HTR-8/SVneo (cell line): ENCODE measurements at places on chromosomes 1 and 21.
A peak's percentile ranks its signal among the peaks of the same experiment; 100 is the strongest.

DNA sequence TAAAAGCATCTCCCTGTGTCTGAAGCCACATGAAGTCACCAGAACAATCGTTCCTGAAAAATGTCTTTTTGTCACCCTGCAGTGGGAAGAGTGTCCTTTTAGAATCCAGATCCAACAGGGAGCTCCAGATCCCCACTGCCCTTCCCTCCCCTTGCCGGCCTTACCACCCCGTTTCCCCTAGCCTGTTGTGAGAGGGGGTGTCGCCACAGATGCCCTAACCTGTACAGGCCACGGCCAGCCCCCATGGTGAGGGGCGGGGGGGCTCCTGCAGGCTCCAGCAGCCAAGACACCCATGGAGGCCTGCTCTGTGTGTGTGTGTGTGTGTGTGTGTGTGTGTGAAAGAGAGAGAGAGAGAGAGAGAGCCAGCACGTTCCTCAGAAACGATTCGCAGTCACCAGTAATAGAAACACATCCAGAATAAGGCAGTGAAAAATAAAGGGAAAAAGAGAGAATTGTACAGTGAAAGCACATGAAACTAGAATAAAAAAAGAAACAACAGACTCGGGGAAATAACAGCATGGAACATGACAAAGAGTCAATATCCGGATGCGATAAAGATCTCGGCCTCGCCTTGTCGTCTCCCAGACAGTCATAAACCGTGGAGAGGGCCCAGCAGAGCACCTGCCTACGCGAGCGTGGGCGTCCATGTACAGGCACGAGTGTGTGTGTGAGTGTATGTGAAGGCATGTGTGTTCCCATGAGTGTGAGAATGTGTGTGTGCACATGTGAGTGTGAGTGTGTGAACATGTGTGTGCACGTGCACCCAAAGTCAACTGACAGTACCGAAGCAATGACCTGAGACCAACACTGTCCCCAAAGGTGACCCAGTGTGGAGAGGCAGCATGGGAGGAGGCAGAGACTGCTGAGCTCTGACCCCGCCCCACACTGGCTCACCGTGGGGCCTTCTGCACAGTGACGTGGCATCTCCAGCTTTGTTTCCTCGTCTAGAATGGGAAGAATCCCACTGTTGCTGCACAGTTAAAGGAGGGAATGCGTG is 303.8 kb downstream of the NPHP4 start:
- DNase-seq, result no peak

DNA sequence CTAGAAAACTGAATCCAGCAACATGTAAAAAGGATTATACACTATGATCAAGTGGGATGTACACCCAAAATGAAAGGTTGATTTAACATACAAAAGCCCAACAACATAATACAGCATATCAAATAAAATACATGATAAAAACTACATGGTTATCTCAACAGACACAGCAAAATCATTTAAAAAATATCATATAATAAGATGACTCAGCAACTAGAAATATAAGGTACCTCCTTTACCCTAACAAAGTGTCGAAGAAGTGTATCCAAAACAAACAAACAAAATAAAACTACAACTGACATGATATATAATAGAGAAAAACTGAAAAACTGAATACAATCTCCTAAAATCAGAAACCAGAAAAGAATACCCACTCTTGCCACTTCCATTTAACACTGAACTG is 969.1 kb downstream of the AMY1C start:
- no peak for DNase-seq

DNA sequence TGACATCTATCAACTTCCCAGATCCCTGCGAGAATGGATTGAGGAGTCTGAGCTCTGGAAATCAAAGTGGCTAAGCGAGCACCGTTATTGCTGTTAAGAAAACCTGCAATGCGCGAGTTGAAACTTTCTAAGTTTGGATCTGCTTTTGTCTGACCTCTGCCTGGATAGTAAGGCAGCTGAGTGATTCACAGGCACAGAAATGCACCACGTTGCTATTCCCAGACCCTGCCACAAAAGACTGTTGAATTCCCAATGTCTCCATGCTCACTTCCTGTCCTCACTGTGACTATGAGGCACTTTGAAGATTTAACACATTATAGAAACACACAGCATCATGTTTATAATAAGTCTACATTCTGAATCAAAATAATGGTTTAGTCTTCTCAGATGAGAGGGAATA is 27.1 kb upstream of the CNIH3 start:
- DNase-seq, result no peak

GRCh38 chr1:59484096-59484495 is 187.2 kb downstream of the FGGY start:
- DNase-seq, result peak; percentile 32
